ENCODE measurements at places on chromosomes 2 and 18. TPM values are rescaled to one million over a fixed set of nuclear protein-coding genes. Genes with fewer than 3 reads are reported as not detected.

- no peaks in the 10 kb centered on the region for H3K27me3 ChIP-seq
- no peak overlapping the region for H3K4me3 ChIP-seq
- no peak overlapping the region for H3K27ac ChIP-seq
- peak; percentile 24 for DNase-seq
- no peaks in the 10 kb centered on the region for H3K4me1 ChIP-seq
- no peaks in the 10 kb centered on the region for H3K36me3 ChIP-seq
These were observed 176.9 kb upstream of the MC4R start for GRCh38 chr18:60549338-60549960.

GRCh38 chr2:2663401-2664036 is 332.4 kb upstream of the MYT1L start:
- no peaks in the 10 kb centered on the region for H3K27me3 ChIP-seq
- H3K4me1 ChIP-seq: no peaks in the 10 kb centered on the region
- H3K36me3 ChIP-seq: no peaks in the 10 kb centered on the region

GRCh38 chr2:237449193-237449881 is 35.4 kb upstream of the COL6A3 start:
- H3K27ac ChIP-seq: no peak overlapping the region
- no peaks in the 10 kb centered on the region for H3K36me3 ChIP-seq
- no peaks in the 10 kb centered on the region for H3K27me3 ChIP-seq
- no peak for DNase-seq
- no peak overlapping the region for H3K4me3 ChIP-seq
- H3K4me1 ChIP-seq: peaks cover 15% of the 10 kb centered on the region

GRCh38 chr2:10686176-10686730 is 3.5 kb downstream of the NOL10 start:
- no peaks in the 10 kb centered on the region for H3K27me3 ChIP-seq
- H3K4me1 ChIP-seq: peaks cover 12% of the 10 kb centered on the region
- H3K4me3 ChIP-seq: no peak overlapping the region
- DNase-seq: no peak

DNA sequence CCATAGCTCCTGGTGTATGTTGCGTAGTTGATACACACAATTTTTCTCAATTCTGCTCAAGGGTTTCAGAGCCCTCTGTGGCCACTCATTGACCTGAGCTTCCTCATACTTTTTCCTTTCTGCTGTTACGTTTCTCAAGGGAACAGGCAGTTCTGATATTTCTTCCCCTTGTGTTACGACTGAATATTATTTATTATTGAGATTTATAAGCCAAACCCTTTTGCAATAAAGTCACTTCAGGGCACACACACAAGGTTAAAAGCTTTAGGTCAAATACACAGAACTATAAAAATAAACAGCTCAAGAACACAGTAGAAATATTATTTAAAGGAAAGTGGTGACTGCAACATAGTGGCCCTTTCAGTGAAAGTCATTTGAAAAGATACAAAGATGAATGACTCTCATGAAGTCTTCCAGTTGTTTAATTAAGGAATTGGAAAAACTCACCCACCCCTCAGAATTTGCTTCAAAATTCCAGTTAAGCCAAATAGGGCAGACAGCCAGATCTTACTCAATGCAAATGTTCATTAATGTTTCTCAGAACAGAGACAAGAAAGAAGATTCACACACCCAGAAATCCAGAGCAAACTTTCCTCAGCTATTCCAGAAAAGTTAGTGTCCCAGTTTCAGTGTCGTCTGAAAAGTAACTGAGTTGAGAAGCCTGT is 179.7 kb downstream of the TRIB2 start:
- no peaks in the 10 kb centered on the region for H3K36me3 ChIP-seq
- no peak overlapping the region for H3K27ac ChIP-seq
- H3K4me3 ChIP-seq: no peak overlapping the region
- DNase-seq: no peak

GRCh38 chr2:240236217-240237111 is 96.0 kb upstream of the OTOS start:
- peaks cover 3% of the 10 kb centered on the region for H3K4me1 ChIP-seq
- H3K4me3 ChIP-seq: no peak overlapping the region
- H3K27me3 ChIP-seq: peaks cover 10% of the 10 kb centered on the region
- DNase-seq: peak; percentile 25

DNA sequence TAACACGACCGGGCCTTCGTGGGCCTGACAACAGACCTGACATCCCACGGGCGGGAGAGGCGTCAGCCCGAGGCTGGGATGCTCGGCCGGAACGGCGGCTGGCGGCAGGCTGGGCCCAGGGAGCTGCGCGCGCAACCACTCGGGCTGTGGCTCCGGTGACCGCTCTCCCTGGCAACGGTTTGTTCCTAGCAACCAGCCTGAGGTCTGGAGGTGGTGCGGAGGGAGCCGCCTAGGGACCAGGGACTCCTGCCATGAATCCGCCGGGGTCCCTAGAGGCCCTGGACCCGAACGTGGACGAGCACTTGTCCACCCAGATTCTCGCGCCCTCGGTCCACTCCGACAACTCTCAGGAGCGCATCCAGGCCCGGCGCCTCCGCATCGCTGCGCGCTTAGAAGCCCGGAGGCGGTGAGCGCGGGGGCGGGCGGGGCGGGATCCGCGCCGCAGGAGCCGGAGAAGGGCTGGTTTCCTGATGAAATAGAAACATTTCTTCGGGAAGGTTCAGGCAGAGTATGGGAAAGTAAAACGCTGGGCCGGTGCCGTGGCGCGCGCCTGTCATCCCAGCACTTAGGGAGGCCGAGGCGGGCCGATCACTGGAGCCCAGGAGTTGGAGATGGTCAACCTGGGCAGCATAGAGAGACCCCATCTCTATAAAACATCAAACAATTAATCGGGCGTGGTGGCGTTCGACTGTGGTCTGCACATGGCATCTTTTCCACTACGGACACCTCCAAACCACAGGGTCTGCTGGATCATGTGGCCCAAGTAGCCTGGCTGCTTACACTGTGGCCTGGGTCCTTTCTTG is at the start of gene DRC1:
DRC1 (plus strand) TSS at position 182 of the 803 bp plus-strand sequence; CDS start at position 252, 70 bp downstream.
- peak; percentile 38 for DNase-seq
- no peaks in the 10 kb centered on the region for H3K36me3 ChIP-seq
- no peak within 1 kb of the TSS for H3K27ac ChIP-seq
- H3K27me3 ChIP-seq: peaks cover 10% of the 10 kb centered on the region

DNA sequence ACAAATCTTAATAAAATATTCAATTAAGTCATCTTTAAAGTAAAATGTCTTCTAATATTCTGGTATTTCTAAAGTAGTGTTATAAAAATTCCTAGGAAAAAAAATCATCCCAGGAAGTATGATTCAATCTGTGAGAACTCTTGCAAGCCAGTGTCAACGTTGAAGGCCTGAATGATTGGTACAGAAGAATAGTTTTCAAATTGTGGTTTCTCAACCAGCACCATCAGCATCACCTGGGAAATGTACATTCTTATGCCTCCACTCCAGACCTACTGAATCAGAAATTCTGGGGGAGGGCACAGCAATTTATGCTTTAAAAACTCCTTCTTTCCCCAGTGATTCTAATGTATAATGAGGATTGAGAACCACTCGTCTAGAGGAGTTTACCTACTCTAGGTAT is 62.3 kb upstream of the C2orf15 start:
- peaks cover 5% of the 10 kb centered on the region for H3K27me3 ChIP-seq
- DNase-seq: no peak
- no peak overlapping the region for H3K27ac ChIP-seq
- no peaks in the 10 kb centered on the region for H3K4me1 ChIP-seq
- H3K4me3 ChIP-seq: no peak overlapping the region

DNA sequence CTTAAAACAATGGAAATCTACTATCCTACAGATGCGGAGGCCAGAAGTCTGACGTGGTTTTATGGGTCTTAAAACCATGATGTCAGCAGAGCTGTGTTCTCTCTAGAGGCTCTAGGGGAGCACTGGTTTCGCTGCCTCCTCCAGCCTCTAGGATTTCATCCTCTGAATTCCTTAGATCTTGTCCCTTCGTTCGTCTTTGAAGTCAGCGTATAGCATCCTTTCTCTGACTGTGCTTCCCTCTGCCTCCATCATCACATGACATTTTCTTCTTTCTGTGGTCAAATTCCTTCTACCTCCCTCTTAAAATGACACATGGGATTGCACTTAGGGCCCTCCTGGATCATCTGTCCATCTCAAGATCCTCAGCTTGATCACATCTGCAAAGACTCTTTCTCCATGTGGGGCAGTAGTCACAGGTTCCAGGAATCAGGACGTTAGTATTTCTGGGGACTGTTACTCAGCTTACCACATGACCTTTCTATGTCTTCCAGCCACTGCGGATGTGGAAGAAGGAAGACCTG is 22.7 kb upstream of the NCK2 start:
- H3K27ac ChIP-seq: peak overlapping the region; percentile 59
- peak; percentile 28 for DNase-seq
- H3K36me3 ChIP-seq: no peaks in the 10 kb centered on the region
- H3K27me3 ChIP-seq: peaks cover 1% of the 10 kb centered on the region

CNGA3 gene
- not detected for total RNA-seq

NAB1 gene
- total RNA-seq: 23.0 TPM
